ENCODE measurements at places on chromosomes 11 and 22. TPM values are rescaled to one million over a fixed set of nuclear protein-coding genes. Genes with fewer than 3 reads are reported as not detected.

DNA sequence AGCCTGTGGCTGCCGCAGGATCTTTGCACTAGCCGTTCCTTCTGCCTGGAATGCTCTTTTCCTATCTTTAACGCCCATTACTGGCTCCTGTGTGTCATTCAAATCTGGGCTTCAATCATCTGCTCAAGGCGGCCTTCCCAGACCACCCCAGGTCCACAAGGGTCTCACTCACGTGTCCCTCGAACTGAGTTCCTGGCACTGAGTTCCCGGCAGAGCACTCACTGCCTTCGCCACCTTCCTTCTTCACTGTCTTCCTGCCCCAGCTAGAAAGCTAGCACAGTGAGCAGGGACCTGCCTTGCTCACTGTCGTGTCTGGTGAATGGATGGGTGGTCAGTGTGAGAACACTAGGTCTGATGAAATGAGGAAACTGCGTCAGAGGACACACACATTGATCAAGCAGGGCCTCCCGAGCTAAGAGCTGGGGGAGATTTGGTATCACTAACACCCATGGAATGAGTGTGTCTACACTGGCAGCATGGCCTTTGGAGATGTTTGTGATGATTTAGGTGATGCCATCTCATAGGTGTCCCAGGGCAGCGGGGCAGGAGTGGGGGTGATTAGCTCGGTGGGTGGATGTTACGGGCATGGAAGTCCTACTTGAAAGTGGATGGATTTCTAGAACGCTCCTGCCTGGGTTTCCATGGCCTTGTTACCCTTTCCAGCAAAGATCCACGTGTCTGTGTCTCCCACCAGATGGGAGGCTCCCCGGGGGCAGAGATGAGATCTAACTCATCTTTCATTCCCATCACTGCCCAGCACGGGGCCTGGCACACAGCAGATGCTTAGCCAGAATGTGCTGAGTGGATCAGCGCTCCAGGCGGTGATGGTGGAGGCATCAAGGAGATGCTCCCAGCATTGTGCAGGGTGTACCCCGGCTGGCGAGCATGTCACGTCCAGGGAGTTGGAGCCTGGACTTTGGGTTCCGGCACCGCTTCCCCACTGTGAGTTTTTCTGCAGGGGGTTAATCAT is 64.5 kb downstream of the SHISAL1 start:
- no peak for DNase-seq

DNA sequence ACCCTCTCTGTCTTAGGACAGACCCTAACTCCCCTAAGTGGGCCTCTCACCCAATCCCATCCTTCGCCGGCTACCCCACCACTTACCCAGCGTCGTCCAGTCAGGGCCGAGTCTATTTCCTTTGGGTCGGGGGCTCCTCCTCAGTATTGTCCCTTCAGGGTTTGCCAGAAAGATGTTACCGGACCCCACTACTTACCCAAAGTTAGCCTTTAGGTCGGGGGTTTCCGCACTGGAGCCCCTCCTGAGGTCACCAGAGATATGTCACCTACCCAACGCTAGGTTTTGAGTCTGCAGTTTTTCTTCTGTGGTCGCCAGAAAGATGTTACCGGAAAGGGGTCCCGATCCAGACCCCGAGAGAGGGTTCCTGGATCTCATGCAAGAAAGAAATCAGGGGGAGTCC is 17.9 kb upstream of the B4GALNT4 start:
- no peak for DNase-seq

DNA sequence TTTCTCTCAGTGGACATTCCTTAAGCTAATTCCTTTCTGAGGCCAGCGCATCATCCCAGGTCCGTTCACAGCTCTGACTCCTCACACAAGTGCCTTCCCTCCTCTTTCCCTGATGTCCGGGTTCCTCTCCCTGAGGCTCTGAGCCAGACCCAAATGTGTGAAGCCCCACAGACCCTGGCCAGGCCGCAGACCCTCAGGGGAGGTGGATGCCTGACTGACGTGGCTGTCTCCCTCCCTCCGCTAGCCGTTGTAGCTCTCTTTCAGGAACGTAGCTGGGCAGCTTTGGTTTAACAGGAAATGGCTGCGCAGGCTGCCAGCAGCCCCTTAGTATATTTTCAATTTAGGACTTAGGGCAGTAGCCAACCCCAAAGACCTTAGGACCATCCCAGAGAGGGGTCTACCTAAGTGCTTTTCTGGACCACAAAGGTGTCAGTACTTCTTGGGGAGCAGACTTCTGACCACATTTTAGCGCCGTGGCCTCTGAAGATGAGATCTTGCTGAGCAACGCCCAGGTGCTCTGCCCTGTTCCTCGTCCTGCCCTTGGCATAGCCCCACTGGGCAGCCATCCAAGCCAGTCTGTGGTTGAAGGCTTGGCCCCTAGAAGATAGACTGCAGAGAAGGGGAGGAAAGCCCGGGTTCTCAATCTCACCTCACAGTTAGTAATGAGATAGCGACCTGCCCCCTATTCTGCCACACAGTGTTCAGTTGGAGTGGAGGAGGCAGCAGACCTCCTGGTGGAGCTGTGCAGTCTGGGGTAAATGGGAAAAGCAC is 27.0 kb downstream of the MYBPC3 start:
- DNase-seq: no peak

GRCh38 chr11:6360183-6360582 is 30.1 kb upstream of the SMPD1 start:
- DNase-seq: no peak

DNA sequence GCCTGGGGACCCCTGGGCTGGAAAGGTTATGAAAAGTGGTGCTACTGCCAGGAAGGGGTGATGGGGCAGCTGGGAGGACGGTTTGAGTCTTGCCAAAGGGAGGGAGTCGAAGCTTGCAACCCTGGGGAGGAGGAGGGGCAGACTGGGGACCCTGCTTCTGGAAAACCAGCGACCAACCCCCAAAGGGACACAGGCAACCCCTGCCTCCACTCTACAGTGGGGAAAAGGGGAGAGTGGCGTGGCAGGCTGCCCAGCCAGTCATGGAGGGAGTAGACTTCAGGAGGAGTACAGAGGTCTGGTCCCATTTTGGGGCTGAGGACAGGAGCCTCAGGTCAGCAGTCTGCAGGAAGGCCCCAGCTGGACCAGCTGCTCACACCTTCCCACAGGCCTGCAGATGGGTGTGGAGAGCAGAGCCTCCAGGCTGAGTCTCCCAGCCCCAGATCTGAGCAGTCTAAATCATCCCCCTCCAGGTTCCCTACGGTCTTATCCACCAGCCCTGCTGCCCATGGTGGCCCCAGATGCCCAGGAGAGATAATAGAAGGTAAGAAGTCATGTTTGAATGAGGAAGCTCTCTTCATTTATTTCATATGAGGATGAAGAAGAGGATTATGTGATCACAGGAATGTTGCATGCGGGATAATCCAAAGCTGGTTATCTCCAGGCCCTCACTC is 3.3 kb downstream of the DDT start:
- no peak for DNase-seq

GRCh38 chr11:12897390-12897789 is 111.7 kb upstream of the RASSF10 start:
- no peak for DNase-seq

The GGTLC3 gene
- total RNA-seq: not detected

- DNase-seq: no peak
These were observed 1034.7 kb upstream of the RAG2 start for GRCh38 chr11:37632748-37633147.

DNA sequence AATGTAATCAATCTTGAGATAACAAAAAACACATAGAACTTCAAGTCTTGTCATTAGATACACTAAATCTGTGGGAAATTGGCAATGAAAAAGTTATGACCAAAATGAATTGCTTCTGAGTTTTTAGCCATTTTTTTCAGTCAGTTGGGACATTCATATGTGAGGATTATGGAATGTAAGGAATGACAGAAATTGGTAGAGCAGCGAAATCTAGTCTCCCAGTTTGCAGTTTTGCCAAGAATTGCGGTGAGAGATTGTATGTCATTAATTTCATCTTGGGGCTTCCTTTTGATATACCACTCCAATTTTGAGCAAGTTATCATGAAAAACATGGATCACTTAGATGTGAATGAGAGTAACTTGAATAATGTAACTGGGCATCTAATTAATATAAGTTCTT is 49.9 kb downstream of the SIK2 start:
- DNase-seq: no peak

GRCh38 chr11:99987821-99988470 is 699.1 kb upstream of the ARHGAP42 start:
- DNase-seq: no peak

The SOX10 gene
- total RNA-seq: not detected

The KRTAP5-11 gene
- not detected for total RNA-seq

GRCh38 chr22:43533656-43534428 is 122.0 kb downstream of the MPPED1 start:
- no peak for DNase-seq

- peak; percentile 8 for DNase-seq
These were observed 890.5 kb upstream of the ANO3 start for GRCh38 chr11:25441421-25441820.

The TRPM5 gene
- total RNA-seq: not detected

DNA sequence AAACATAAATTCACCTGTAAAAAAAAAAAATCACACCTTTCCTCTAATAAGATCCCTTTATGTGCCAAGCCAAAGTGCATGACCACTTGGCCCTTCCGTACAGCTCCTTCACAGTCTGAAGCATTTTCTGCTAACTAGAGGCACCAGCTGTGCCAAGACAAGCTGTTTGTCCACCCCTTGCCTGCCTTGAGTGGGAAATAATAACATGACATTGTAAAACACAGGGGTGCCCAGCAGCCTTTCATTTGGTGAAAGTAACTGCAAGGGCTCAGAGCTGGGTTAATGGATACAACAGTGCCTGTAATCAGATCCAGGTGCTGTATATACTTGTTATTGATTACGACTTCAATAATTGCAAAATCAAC is 59.2 kb downstream of the DDIAS start:
- DNase-seq: no peak

GRCh38 chr11:132028380-132029240 is 658.2 kb downstream of the NTM start:
- no peak for DNase-seq

The TTC28 gene
- total RNA-seq: 2.4 TPM

- DNase-seq: no peak
These were observed 21.5 kb downstream of the BIRC2 start for GRCh38 chr11:102368472-102368871.

DNA sequence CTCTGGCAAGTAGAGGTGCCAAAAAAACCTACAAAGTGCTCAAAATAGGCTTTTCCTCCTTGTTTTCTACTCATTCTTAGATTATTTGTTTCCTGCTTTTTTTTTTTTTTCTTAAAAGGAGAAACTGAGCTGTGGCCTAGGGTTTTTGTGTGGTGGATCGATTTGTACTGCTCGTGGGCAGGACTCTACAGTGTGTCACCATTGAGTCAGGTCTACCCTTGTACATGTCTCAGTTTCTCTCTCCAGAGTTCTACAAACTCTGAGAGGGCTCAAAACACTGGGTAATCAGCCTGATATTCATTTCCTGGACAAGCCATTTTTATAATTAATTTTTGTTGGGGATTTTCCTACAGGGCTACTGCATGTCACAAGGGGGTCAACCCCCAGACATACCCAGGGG is 5.2 kb upstream of the CASP4 start:
- DNase-seq: no peak

GRCh38 chr11:5929571-5930368 is 12.3 kb upstream of the OR56A3 start:
- no peak for DNase-seq

The GAL gene
- 1.1 TPM for total RNA-seq

DNA sequence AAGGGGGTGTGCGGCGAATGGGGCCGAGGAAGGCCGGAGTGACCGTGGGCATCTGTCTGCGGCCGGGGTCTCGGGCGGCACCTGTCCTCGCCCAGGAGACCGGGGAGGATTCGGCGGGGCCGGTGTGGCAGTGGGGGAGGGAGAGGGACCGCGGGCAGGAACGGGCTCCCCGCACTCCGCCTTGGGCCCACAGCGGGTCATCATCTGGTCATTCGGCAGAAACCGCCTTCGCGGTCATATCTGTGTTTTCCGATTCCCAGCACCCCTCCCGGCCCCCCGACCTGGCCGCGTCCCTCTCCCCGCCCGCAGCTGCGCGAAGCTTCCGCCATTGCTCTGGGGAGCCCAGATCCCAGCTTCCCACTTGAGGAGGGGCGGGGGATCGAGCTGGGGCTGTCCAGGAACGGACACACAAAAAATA is 824 bp upstream of the CBX6 start:
- no peak for DNase-seq

The CREB3L1 gene
- total RNA-seq: 0.17 TPM

DNA sequence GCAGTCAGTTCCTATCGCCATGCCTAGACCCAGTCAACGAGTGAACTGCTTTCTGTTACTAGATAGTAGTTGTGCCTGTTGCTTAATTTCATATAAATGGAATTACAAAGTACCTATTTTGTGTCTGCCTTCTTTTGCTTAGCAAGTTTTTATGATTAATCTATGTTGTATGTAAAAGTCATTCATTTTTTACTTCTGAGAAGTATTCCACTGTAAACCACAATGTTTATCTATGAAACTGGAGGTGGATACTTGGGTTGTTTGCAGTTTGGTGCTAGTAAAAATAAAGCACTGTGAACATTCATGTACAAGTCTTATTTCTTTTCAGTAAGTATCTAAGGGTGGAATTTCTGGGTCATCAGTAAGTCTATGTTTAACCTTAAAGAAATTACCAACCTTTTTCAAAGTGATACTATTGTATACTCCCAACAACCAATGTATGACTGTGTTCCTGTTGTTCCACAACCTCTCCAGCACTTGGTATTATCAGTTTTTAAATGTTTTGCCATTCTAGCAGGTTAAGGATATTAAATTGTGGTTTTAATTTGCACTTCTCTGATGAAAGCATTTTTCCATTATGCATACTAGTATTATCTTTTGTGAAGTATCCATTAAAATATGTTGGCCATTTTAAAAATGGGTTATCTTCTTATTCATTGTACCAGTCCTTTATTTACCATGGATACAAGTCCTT is 68.2 kb downstream of the DNAJC24 start:
- DNase-seq: peak; percentile 68

DNA sequence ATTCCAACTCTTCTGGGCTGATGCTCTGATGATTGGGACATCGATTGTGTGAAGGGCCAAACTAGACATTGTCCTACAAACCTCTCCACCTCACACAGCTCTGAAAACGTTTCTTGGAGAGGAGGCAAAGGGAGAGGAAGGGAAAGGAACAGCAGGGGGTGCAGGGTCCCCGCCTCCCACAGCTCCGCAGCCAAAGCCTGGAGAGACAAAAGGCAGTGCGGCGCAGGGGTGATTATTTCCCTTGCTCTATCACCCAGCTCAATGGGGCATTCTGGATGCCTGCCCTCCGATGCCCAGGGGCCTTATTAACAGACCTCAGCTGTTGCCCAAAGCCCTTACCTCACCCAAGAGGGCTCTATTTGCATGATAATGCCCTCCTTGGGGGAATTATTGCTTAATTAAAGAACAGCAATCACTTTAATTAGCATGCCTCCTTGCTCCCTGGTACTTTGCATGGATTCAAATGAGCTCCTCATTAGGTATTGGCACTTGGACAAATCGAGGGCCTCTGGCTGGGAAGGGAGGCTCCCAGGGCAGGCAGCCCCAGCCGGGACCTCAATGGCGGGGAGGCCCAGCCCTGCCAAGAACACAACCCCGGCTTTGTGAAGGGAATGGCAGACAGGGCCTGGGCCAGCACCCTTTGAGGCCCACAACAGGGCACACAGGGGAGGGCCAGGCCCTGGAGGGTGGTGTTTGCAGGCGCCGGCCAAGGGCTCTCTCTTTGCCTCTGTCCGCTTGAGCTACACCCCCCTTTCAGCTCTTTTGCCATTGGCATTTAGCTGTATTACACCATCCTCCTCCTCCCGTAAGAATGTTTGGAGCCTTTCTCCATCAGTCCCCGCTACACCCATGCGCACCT is 19.8 kb upstream of the CDON start:
- no peak for DNase-seq

The GAL3ST1 gene
- total RNA-seq: not detected

The SCGB1A1 gene
- total RNA-seq: not detected

All from mammary epithelial cell (primary cell).